Activated CD4-positive, alpha-beta memory T cell treated with anti-CD3 and anti-CD28 coated beads, Interleukin-2, amount 10 ng/mL, durations not matched to agents 7 days and 5 days (primary cell): ENCODE measurements at places on chromosomes 7 and 10. TPM values are rescaled to one million over a fixed set of nuclear protein-coding genes. Genes with fewer than 3 reads are reported as not detected.

The HEPACAM2 gene
- not detected for total RNA-seq

DNA sequence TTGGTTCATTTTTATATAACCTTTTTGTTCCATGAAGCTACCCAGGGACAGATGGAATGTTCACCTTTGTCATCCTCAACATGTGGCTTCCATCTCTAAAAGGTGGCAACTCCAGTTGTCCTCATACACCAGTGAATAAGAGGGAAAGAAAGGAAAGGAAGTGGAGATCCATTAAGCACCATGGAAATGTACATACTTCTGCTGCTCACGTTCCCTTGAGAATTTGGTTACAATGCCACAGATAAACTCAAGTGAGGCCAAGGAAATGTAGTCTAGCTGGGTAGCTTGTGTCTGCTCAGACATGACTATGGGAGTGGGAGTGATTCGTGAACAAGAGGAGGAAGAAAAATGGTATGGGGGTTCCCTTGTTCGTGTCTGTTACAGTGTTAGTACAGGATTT, 237.1 kb upstream of the FAM3C start:
- no peak for DNase-seq

- DNase-seq = no peak
These were observed 83.3 kb upstream of the DNAJC1 start for GRCh38 chr10:22086730-22087401.

DNA sequence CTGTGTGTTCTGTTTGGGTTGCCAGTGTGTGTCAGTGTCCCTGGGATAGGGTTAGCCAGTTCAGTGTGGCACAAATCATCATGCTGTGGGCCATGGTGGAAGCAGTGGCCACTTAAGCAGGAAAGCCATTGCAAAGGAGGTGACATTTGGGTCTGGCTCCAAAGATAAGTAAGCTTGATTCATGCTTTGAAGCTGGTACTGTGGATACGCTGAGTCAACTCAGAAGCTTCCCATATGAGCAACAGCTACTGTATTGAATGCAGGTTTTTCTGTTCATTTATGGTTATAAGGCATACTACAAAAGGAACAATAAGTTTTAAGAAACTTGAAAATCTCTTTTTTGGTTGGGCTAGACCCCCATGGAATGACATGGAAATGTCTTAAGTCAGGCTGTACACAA, 143.1 kb downstream of the BMPER start:
- DNase-seq = no peak

- no peak for DNase-seq
These were observed 402.6 kb upstream of the ANKRD30A start for GRCh38 chr10:36722777-36723176.

GRCh38 chr10:125034675-125035074, 92.8 kb downstream of the ZRANB1 start:
- no peak for DNase-seq

GRCh38 chr10:21506351-21506750, 19.1 kb downstream of the SKIDA1 start:
- no peak for DNase-seq

- no peak for DNase-seq
These were observed 331.5 kb upstream of the AKR1E2 start for GRCh38 chr10:4494551-4494950.

GRCh38 chr7:88647825-88648224, 111.7 kb upstream of the ZNF804B start:
- no peak for DNase-seq

- DNase-seq = no peak
These were observed 160.5 kb upstream of the PRSS58 start for GRCh38 chr7:142418326-142418725.

The LBX1 gene
- not detected for total RNA-seq

The TMEM273 gene
- total RNA-seq = 100 TPM

DNA sequence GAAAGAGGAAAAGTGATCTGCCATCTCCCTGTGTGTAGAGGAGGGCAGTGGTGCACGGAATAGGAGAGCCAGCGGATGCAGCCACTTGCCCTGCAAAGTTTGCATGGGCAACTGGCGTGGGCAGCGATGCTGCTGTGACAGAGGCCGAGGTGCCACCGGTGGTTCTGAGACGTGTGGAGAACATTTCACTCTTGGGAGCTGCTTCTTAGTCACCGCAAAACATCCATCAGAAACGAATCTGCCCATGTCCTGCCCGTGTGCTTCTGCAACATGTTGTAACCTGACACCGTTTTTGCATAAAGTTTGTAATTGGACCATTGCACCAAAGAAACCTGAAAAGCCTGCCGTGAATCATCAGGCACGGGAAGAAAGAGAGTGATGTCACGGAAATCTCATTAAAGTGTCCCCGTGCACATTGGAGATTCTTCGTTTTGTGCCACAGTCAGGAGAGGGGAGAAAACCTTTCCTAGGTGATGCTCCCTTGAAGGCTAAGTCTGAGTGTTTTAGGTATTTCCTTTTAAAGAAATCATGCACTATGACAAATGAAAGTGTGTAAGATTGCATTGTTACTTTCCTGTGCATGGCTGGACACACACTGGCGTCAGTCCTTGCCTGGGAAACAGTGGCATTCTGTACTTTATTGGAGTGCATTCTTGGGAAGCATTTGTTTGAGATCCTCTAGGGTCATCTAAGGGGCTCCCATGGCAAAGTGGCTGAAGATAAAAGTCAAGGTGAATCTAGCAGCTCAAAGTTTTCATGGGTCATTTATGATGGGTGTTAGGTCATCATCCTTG, 302.6 kb downstream of the KLF6 start:
- DNase-seq = no peak

DNA sequence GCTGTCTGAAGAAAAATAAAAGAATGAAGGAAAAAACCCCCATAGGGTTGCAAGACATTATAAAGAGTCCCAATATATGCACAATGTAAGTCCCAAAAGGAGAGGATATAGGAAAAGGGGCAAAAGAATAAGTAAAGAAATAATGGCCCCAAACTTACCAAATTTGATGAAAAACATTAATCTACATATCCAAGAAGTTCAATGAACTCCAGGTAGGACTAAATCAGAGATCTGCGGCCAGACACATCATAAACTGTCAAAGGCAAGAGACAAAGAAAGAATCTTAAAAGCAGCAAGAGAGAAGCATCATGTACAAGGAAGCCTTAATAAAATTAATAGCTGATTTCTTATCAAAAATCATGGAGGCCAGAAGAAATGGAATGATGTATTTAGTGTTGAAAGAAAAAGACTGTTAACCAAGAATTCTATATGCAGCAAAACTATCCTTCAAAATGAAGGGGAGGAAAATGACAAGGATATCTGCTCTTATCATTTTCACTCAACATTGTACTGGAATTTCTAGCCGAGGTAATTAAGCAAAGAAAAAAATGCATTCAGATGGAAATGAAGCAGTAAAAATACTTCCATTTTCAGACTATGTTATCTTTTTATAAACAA, 95.7 kb upstream of the GLI3 start:
- DNase-seq = no peak

The ZNF655 gene
- total RNA-seq = 103 TPM

The IKZF1 gene
- 404 TPM for total RNA-seq

The VSTM4 gene
- 0.10 TPM for total RNA-seq

DNA sequence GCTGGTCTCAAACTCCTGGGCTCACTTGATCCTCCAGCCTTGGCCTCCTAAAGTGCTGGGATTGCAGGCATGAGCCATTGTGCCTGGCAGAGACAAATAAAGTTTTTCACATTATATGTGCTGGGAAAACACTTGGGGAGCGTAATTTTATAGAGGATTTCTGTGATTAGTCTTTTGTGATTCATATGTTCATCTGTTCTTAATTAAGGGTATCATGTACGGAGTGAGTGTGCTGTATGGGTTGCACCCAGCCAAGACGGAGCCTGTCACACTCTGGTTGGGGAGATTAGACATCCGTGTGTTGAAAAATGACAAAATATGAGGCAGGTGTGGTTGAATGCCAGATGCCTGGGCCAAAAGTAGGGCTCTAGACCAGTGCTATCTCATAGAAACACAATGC, 10.3 kb downstream of the ADRB1 start:
- DNase-seq = no peak

GRCh38 chr10:102653060-102653459, 8.8 kb downstream of the TRIM8 start:
- DNase-seq = no peak
